PC-3 (cell line): ENCODE measurements at places on chromosomes 6 and 20. TPM values are rescaled to one million over a fixed set of nuclear protein-coding genes. Genes with fewer than 3 reads are reported as not detected.

- no peak for DNase-seq
Measured at GRCh38 chr20:4997222-4997621, 4.1 kb downstream of the SLC23A2 start.

- DNase-seq: no peak
Measured at GRCh38 chr6:132265451-132266097, 135.7 kb downstream of the MOXD1 start.

- DNase-seq: no peak
Measured at GRCh38 chr6:128659276-128659675, 138.9 kb upstream of the PTPRK start.

RHAG gene
- total RNA-seq: not detected in 2 replicates

ZC2HC1B gene
- not detected in 2 replicates for total RNA-seq
